ENCODE measurements at places on chromosomes 16 and 17.

DNA sequence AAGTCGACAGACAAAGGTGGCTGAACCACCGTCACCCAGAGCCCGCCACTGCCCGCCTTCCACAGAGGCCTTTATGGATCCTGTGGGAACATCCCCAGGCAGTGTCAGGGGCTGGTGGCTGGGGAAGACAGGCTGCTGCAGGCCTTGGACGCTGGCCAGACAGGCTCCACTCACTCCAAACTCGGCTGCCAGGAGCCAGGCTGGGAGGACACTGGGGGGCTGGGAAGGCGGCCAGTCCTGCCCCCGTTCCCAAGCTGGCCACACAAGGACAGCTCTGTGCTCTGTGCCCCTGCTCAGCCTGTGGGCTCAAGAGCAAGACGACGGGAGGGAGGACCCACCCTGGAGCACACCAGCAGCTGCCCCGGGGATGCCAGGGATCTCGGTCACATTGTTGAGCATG is 7.6 kb upstream of the LCAT start:
- no peak for DNase-seq

- no peak for DNase-seq
These were observed 27.5 kb upstream of the ADCY7 start for GRCh38 chr16:50238868-50239301.

DNA sequence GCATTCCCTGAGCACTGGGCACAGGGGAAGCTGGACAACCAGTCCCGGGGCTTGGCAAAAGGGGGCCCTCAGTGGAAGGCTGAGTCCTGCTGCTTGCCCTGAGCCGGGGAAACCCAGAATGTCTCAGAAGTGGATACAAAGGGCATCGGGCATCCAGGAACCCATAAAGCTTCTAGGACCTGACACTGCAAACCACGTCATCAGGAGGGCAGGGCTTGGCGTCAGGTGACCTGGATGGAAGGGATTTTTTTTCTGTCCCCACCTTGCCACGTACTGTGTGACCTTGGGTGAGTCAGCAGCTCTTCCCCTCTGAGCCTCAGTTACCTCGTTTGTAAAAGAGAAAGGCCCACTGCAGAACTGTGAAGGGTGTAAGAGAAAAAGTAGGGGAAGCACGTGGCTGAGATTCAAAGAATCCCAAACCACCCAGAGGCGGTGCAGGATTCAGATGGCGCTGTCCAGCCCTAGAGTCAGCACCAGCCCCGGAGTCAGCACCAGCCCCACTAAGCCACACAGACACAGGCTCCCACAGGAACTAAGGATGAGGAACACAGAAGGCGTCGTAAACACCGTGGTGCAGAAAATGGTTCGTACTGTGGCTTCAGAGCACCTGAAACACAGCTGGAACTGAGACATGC is 53.7 kb downstream of the C16orf95 start:
- no peak for DNase-seq

DNA sequence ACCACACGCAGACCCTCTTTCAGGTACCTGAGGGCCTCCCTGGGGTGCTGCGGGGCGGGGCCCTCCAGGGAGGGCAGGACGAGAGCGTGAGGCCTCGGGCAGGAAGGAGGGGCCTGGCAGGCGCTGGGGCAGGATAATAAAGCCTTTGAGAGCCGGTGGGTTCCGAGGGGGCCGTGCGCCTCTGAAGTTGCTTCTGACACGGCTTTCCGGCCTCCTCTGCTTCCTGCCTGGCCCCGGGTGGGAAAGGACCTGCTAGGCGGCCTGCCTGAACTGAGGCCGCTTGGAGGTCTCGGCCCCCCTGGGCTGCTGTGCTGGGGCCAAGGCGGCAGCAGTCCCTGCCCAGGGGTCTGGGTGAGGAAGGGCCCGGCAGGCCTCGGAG is 10.4 kb downstream of the CENPX start:
- DNase-seq: no peak

- no peak for DNase-seq
These were observed 499.1 kb downstream of the KCNJ2 start for GRCh38 chr17:70668276-70668937.

DNA sequence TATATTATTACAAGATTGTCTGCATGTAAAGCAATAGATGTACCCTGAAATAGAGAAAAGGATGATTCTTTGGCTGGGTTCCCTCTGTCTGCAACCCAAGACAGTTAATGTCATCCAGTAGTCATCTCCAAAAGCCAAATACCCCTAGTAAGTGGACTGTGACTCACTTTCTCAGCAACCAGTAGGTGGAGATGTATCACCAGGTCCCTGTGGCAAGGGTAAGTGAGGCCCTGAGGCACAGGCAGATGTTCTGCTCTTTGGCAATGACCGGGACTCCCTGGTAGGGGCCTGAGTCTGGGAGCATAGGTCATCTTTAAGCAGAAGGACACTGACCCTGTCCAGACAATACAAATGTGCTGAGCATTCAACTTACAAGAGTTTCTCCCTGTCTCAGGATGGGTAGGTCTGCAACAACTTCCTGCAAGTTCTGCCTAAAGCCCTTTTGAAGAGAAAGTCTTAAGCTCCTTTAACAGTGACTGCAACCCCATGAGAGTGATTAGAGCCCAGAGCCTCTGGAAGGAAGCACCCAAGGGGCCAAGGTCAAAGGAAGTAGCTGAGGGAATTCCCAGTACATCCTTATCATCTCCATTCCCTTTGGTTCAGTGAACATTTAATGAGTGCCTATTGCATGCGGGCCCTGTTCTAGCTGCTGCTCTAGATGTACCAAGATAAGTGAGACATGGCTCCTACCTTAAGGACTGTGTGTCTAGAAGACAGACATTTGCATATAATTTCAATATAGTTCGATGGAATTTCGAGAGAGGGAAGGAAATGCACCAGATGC is 31.9 kb downstream of the PMP22 start:
- no peak for DNase-seq

DNA sequence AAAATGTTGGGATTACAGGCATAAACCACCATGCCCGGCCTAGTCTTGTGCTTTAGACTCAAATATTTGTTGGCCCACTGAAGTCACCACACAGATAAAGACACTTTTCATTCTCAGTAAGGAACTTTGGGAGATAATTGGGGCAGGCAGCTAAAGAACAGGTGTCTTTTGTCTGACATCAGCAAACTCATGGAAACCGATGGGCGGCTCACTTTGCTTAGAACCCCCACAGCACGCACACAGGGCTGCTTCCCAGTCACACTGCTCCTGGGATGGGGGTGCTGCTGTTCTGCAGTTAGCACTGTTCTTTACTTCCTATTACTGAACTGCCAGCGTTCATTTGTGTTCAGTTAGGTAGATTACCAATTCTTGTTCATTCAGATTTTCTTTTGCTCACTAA is 18.0 kb upstream of the BRCA1 start:
- no peak for DNase-seq

DNA sequence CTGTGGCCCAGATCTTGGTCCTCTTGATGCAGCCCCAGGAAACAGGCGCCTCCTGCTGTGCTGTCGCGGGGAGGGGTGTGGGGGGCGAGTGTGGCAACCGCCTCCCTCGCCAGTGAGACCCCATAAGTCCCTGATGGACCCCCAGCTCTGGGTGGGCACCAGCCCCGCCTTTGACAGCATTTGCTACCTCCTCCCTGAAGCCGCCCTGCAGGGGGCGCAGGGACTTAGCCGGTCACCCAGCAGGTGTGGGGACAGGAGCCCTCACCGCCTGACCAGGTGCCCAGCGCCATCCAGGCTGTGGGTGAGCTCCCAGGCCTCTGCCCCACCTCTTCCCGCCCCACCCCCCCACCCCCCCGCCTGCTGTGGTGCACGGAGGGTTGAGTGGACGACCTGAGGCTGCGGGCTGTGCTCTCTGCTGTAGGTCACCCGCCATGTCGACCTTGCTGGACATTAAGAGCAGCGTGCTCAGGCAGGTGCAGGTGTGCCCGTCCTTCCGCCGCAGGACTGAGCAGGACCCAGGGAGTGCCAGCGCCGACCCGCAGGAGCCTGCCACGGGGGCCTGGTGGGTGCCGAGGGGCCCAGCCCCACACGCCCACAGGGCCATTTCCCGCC is 4.8 kb downstream of the BAIAP3 start:
- DNase-seq: no peak

DNA sequence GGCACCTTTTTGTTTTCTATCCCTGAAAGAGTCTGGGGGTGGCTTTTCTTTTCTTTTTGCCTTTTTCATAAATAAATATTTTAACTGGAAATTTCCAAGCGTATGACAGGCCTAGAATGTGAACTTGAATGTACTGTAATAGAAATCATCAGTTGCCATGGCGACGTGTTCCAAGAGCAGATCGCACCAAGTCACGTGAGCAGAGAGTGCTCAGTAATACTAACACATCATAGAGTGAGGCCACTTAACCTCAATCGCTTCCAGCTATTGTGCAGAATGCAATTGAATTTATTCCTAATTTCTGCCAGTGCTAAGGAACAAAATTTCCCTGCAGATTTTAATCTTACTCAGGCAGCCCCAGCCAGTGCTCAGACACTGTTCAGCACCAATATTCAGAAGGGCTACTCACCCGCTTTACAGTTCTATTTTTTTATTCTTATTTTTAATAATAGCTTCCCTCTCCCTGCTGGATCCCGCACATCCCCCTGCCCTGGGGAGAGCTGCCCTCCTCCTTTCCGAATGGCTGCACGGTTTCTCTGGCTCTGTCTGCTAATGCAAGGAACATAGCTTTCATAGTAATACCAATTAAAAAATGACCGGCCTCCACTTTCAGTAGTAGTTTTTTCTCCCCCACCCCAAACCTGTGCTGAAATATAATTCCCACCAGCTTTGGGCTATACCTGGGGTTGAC is 26.2 kb upstream of the PMFBP1 start:
- no peak for DNase-seq

DNA sequence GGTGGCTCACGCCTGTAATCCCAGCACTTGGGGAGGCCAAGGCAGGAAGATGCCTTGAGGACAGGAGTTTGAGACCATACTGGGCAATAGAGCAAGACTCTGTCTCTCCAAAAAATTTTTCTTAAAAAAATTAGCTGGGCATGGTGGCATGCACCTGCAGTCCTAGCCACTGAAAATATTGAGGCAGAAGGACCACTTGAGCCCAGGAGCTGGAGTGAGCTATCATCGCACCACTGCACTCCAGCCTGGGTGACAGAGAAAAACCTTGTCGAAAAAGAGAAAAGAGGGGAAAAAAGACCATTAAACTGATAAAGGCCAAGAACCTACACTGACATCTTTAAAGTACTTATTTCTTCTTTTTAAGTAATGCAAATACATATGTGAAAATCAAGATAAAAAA is 53.4 kb upstream of the ITGA2B start:
- no peak for DNase-seq

DNA sequence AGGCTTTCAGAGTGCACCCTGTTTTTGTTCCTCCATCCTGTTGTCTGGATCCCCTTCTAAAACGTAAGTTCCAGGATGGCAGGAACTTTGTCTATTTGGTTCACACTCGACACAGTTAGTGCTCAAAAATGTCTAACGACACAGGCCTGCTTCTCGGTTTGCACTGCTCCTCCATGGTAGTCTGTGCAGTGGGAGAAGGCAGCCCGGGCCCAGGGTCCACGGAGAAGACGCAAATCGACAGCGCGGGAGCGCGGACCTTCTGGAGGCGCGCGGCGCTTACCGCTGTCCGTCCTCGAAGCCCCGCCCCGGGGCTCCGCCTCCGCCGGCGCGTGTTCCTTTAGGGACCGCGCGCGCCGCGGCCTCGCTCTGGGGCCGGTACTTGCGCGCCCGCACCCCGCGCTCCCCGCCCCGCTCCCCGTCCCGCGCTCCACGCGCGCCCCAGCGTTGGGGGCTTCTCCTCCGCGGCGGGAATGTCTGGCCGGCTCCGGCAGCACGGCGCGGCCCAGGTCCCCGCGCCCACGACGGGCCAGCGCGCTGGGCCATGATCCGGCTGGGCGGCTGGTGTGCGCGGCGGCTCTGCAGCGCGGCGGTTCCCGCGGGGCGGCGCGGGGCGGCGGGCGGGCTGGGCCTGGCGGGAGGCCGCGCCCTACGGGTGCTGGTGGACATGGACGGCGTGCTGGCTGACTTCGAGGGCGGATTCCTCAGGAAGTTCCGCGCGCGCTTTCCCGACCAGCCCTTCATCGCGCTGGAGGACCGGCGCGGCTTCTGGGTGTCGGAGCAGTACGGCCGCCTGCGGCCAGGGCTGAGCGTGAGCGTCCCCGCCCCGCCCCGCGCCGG is at the start of gene NT5M:
NT5M (plus strand) TSS at position 364 of the 837 bp plus-strand sequence; CDS start at position 542, 178 bp downstream.
- DNase-seq: no peak

GRCh38 chr16:85126705-85127378 is 14.6 kb upstream of the CIBAR2 start:
- DNase-seq: no peak

DNA sequence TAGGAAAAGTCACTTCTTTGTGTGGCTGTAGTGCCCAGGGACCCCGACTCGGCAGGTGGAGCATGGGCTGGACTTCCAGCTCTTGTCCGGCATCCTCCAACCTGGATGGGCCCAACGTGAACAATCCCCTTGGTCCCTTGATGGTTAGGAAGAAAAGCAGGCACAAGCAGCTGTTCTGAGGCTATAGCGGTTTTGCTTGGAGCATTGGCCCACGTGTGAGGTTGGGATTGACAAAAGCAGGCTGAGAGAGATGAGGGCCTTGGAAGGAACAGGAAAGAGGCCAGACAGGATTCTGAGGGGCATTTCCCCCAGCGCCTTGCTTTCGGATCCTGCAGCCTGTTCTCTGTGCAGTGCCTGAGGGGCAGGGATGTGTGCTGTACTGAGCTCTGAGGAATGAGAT is 28.1 kb downstream of the SCNN1B start:
- no peak for DNase-seq

DNA sequence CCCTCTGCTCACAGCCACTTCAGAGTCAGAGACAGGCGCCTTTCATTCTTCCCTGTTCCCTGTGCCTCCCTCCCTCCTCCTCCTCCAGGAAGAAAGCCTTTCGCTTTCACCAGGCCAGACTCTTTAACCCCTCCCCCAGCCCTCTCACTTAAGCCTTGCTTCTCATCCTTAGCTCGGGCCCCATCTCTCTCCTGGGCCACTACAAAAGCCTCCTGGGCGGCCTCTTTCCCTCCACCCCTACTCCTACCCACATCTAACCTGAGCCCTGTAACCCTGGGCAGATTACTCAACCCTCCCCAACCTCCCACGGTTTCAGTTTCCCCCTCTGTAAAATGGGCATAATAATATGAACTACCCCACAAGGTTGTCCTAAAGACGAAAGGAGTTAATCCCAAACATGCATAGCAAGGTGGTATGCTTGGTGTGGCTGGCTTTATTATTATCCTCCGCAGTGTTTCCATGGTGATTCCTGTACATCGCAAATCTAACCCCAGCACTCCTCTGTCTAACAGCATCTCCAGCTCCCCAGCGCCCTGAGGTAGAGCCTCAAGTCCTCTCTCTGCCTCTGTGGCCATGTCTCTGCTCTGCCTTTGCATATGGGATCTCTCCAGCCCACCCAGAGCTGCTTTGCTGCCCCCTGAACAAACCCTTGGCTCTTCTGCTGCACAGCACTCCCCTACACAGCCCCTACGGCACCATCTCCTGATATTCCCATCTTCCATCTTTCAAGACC is 17.7 kb downstream of the PIMREG start:
- no peak for DNase-seq

DNA sequence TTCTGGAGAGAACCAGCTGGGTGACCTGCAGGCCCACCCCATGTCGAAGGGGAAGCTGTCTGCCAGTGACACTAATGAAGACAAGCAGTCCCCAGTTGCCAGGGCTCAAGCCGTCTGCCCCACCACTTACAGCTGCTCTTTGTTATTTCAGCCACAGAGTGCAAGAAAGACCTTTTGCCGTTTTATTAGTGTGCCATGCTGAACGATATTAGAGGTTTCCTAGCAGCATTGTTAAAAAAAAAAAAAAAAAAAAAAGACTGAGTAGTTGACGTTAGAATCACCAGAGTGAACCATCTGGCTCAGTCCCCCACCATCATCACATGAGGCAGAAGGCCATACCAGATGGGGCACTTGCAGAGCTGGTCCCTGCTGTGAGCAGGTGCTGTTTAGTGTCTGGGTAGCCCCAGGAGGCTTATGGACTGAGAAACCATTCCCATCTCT is 26.5 kb upstream of the SLC39A11 start:
- no peak for DNase-seq
